COR-L47 (cell line): ENCODE measurements at places on chromosomes 5 and 9.

DNA sequence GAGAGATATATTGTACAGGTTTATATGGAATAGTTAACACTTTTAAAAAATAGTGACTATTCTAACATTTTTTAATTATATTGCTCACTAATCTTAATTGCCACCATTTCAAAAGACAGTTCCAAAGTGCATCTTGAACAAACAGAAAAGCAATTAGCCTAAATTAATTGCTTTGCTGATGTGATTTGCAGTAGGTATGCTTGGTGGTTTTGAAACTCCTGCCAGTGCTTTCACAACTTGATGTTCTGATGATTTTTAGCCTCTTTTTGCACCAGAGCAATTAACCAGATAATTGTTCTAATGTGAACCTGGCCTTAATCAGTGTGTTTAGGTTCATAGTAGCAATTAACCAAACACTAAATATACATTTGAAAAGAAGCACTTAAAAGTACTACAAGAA, 207.6 kb downstream of the FBXL17 start:
- no peak for DNase-seq

GRCh38 chr9:123964761-123965160, 34.8 kb upstream of the DENND1A start:
- no peak for DNase-seq

DNA sequence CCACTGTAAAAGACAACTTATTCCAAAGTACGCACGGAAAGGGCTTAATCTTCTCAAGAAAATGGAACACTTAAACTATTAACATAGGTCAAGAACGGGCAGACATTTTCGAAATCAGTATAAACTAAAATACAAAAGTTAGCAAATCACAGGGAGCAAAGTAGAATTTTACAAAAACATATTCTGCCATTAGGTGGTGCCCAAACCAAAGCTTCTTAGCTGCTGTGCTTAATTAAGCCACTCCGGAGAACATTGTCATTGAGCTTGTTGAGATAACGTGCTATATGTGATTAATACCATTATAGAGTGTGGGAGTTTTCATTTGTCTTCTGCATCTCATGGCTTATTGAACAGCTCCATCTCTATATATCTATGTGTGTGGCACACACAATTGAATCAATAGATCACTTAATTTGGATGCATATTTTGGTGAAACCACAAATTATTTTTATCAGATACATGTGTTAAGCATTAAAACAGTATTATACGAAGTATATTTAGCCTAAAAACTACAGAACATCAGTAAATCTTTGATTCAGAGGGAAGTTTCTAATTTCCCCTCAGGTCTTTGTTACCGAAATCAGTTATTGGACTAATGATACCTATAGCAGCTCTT, 23.4 kb downstream of the UBLCP1 start:
- peak; percentile 38 for DNase-seq

DNA sequence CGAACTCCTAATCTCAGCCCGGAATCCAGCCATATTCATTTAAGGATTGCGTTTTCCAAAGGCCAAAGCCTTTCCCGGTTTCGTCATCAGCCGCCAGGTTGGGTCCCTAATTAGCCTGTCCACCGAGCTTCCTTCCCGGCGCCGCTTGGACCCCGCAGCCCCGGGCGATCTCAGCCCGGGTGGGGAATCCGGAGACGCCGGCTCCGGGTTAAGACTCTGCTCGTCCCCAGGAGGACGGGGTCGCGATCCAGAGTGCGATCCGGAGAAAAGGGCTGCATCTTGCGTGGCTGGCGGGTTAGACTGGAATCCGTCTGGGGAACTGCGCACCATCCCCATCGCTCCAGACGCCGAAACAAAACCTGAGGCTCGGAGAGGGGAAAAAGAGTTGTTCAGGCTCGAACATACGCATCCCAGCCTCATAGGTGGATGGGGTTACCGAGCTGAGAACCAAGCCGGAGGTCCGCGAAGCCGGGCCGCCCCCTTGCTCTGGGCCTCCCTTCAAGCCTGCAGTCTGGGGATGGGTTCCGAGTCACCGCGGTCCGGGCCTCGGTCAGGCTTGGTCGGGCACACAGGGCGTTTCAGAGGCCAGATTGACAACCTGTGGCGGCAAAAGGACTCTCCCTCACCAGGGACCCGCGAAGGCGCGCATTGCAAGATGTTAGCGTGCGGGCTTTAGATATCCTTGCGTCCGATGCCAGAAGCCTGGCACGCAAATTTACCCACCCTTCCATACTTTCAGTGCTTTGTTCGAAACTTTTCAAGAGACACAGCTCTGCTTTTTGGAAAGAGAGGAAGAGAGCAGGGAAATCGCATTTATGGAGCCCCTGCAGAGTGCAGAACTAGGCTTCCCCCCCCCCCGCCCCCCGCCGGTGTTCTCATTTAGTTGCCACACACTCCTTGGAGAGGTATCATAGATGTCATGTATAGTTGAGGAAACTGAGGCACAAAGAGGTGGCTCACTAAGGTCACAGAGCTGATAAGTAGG, 7.9 kb downstream of the MSX2 start:
- no peak for DNase-seq

- peak; percentile 16 for DNase-seq
Measured at GRCh38 chr5:59034498-59035186, 451.8 kb downstream of the RAB3C start.

DNA sequence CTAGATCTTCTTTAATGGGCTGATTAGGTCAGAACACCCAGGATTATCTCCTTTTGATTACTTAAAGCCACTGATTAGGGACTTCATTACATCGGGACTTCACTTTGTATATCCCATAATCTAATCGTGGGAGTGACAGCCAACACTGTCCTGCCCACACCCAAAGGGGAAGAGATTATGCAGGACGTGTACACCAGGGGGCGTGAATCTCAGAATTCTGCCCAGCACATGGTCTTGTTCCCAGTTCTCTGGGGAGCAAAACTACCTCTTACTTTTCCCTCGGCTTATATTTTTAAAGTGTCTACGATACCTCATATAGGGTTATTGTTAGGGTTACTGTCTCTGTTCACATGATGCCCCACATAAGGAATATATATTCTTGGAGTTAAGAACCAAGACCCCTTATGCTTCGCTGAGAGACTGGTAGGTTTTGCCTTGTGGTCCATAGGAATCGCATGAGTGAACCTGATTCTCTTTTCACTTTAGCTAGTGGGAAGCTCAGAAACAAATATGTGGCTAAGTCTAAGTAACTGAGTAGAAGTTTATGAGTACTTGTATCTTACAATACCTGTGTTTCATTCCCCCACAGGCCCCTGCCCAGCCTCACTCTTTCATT, 192.7 kb downstream of the GNA14 start:
- DNase-seq: peak; percentile 53
